ENCODE measurements at places on chromosomes 1 and 21.

DNA sequence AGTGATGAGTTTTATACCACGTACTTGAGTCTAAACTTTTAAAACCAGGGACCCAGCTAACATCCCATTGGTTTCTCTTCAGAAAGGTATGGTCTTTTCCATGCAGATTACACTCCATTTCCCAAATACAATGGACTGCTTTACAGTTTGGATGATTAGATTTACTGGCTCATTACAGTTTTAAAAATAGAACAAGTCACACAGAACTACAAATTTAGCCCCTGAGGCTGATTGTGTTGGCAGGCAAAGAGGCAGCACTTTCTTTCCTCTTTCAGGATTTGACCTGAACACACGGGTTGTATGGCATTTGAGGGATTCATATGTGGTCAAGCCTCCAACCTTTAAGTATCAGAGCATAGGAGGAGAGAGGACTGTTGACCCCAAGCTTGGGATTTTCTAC, 21.8 kb upstream of the VTCN1 start:
- DNase-seq, result peak; percentile 23

- no peak for DNase-seq
Observed at GRCh38 chr1:247298124-247298481, 33.6 kb downstream of the ZNF496 start.

DNA sequence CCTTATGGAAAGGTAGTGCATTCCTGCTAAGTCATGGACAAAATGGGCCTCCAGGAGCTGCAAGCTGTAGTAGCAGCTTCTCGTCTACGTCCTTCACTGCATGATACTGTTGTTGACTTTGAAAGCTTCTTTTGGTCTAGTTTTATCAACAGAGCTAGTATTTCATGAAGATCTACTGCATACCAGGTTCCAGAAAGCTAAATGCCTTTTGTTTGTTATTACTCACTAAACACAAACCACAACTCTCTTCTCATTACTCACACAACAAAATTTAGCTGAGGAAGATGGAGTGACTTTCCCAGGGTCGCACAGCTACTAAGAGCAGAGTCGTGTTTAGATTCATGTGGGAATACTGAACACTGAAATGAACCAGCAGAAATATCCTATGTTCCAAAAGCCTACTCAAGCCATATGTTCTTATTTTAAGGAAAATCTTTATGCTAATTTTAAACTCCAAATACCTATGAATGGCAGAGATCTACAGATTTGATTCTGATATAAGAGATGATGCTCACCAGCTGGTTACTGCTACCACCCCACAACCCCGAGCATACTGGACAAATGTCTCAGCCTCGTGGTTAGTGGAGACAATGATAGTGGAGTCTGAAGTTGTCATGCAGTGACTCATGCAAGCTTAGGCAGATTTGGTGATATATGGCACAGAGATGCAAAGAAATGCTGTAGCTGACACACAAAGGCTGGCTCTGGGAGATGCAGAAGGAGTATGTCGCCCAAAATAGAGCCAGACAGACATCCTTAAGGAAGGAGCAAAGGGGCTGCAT, 20.6 kb downstream of the PGBD2 start:
- no peak for DNase-seq

- no peak for DNase-seq
Observed at GRCh38 chr1:91929250-91929649, 20.0 kb upstream of the BRDT start.

DNA sequence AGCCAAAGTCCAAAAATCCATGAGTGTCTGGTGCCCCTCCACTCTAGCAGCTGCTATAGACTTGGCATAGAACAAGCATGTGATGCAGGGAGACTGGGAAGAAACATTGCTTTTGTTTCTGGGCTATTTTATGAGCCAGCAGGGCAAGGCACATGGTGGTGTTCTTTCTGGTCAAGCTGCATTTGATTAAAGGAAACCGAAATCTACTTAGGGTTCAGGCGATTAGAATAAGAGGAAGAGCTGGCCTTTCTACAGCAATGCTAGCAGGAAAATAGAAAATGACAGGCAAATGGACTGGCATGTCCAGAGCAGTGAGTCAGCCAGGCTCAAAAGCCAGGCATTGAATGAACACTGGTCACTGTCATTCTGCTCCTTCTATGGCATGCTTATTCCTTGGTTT, 28.5 kb upstream of the ARHGAP29 start:
- no peak for DNase-seq
